Ascending aorta (tissue), 2 donors: ENCODE measurements at places on chromosomes 6 and 20. TPM values are rescaled to one million over a fixed set of nuclear protein-coding genes. Genes with fewer than 3 reads are reported as not detected.
A peak's percentile ranks its signal among the peaks of the same experiment; 100 is the strongest.

The AGPAT4 gene
- 6.8 TPM for total RNA-seq

DNA sequence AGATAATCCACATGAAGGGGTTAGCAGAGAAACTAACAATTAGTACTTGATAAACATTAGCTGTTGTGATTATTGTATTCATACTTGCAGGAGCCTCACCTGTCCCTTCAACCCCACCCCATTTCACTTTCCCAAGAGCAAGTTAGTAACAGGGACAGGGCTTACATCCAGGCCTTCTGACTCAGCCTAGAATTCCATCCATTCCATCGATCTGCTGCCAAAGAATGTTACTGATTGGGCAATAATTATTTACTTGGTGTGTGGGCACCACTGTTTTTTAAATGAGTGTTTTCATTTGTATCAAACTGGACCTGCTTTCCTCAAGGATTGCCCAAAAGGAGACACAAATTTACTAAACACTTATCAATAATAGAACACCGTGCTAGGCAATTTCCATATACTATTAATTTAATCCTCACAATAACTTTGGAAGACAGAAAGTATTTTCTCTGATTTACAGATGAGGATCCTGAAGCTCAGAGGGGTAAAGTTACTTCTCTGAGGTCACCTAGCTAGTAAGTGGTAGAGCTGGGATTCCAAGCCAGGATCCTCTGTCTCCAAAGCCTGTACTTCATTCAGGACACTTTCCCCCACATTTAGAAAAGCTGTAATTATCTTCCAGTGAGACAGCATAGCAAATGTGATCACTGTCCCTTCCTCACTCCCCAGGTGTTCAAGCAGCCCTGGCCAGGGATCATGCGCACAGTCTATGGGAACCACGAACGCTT lies 32.8 kb downstream of the GSS start:
- peak; percentile 79 for DNase-seq

GRCh38 chr6:26223228-26223627 lies 136.0 kb downstream of the HFE start:
- no peak for DNase-seq

- no peak for DNase-seq
Observed at GRCh38 chr6:55443238-55444134, 116.2 kb downstream of the GFRAL start.

- DNase-seq = no peak
Observed at GRCh38 chr6:20487669-20488375, 46.4 kb upstream of the CDKAL1 start.
